ENCODE measurements at places on chromosomes 2 and 18.

GRCh38 chr2:8329660-8330622 lies 351.9 kb upstream of the ID2 start:
- no peak for DNase-seq

DNA sequence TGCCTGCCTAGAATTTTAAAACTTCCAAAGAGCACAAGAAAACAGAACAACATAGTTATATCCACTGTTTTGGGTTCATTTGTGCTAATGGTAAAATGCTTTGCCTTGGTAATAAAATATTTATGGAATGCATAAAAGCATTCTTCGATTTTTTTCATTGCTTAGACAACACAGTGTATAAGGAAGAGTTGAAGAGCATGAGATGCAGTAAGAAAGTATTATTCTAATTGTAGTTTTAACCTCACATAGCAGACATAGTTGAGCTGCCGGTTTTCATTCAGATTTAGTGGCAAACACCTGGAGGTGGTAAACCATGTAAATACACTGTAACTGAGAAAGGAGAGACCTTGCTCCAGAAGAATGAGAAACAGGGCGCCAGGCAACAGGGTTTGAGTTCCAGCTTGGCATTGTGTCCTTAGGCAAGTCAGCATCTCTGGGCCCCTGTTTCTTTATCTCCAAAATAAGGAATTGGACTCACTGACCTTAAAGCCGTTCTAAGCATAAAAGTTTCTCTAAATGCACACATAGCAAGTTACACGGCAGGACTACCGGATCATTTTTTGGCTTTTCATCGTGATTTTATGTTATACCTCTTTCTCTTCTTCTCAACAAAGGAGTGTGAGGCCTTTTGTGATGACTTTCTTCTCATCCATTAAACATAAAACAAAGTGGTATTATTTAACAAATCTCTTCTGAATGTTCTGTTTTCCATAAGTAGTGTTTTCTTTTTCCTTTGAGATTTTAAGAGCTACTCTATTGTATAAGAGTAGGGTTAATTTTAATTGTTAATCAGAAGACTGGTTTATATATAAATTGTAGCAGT lies 7.9 kb downstream of the UGP2 start:
- DNase-seq: no peak

DNA sequence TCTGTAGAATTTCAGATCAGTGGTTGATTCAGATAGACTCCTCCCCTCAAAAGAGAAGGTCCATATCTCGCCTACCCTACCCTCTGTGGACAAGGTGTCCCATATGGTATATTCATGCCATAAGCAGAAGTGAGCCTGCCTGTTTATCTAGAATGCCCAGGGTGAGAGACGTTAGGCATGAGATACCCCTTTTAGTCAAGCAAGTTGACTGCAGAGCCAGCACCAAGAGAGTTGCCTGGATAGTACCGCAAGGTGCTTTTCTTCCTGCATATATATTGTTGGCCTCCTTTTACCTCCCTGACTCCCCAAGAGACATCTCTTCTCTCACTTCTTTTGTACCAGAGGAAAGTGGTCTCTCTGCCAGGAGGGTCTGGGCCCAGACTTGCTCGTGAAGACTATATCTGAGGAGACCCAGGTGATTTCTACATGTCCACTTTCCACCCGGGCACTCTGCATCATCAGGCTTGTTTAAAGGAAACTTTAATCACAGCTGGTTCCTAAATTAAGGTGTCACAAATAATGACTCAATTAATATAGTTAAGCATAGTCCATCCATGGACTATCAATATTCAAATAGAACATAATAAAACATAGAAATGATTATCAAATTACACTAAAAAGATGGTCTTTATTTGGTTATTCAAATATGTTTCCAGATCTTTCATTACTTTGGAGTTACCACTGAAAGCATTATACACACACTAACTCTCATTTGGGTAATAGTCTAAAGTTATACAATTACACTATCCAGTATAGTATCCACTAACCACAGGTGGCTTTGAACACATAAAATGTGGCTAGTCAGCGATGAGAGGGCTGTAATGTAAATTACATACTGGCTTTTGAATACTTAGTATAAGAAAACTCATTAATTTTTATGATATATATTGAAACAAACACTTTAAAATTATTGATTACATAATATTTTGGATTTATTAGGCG lies 4.1 kb downstream of the ITGA4 start:
- no peak for DNase-seq

- DNase-seq: no peak
These were observed 45.2 kb upstream of the MEIS1 start for GRCh38 chr2:66389651-66390131.

DNA sequence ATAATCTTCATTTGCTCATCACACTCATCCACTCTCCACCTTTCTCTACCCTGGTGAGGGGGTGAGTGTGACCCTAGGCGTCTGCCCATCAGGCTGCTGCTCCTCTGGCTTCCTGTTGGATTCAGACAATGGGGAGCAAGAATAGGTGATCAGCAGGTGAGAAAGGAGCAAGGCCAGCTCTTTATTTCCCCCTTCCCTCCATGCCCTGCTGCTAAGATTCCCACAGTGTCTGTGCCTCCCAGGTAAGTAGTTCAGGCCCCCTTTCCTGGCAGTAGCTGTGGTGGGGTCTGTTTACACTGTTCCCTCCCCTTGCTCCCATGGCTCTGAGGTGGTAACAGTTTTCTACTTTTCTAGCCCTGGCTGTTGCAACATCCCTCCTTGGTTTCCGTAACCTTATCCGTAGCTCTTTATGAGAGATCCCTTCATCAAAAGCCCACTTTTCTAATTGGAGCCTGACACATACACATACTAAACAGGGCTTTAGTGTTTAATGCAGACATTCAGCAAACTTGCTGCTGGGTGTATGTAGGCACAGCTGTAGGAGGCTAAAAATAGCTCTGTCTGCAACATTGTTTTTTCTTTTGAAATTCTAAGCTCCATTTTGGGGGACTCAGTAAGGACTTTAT lies 27.5 kb downstream of the MAP2 start:
- DNase-seq: no peak

GRCh38 chr18:59041296-59041695 lies 98.4 kb upstream of the SEC11C start:
- no peak for DNase-seq

DNA sequence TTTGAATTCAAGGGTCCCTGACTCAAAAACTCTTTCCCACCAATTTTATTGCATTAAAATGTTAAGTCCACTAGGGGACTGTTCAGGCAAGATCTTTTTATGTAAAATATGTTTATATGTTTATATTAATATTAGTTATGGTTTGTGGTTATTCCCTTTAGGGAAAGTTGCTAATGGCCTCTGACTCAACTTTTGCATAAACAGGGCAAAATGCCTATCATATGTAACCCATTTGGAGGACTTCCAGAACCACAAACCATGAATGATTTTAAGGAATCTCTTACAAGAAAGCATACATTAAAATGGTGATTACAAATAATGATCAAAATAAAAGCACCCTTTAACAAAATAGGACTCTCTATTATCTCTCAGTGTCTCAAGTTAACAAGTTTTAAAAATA lies 1484.5 kb upstream of the ZEB2 start:
- no peak for DNase-seq

GRCh38 chr2:219496825-219497494 lies 1.7 kb upstream of the GMPPA start:
- no peak for DNase-seq

- DNase-seq: no peak
These were observed 22.6 kb upstream of the PELI1 start for GRCh38 chr2:64166637-64167420.

- no peak for DNase-seq
These were observed 52.1 kb downstream of the CYRIA start for GRCh38 chr2:16613539-16614011.

DNA sequence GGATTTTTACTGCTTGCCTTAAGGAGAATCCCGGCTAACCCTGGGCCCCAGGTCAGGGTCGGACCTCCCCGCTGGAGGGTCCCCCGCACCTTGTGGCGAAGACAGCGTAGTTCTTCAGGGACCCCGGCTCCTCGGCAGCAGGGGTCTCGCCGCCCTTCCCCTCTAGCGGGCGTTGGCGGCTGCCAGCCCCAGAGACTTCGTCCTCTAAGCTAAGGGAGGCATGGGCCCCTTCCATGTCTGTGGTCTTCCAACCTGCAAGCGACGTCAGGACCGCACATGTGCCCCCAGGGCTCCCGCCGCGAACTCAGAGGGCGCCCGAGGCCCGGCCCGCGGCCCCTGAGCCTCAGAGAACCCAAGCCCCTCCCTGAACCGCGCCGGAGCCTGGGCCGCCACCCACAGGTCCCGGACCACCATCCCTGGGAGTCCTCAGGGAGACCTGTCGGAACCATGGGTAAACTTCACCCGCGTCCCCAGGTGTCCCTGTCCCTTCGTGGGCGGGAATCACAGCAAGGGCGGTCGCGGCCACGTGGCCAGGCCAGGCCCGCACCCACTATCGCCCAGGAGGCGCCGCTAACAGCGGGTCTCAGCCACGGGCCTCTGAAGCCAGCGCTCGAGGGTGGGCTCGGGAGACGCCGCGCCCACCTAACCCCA lies 562 bp downstream of the ANKMY1 start:
- DNase-seq: no peak

Data from NCI-H2081 treated with DMSO at 0.1 percent for 48 hours (cell line).